H1 (cell line): ENCODE measurements at places on chromosomes 11 and 22. TPM values are rescaled to one million over a fixed set of nuclear protein-coding genes. Genes with fewer than 3 reads are reported as not detected.

- no peak for DNase-seq
- H3K27me3 ChIP-seq, result no peaks in the 10 kb centered on the region
- H3K4me3 ChIP-seq, result no peak overlapping the region
- no peaks in the 10 kb centered on the region for H3K4me1 ChIP-seq
- no peak overlapping the region for H3K27ac ChIP-seq
- no peaks in the 10 kb centered on the region for H3K36me3 ChIP-seq
Measured at GRCh38 chr11:121741761-121742361, 289.1 kb upstream of the SORL1-AS1 start.

GRCh38 chr11:125055107-125055715, 7.9 kb upstream of the SLC37A2 start:
- no peaks in the 10 kb centered on the region for H3K4me1 ChIP-seq
- H3K27ac ChIP-seq, result no peak overlapping the region
- no peak for DNase-seq

DNA sequence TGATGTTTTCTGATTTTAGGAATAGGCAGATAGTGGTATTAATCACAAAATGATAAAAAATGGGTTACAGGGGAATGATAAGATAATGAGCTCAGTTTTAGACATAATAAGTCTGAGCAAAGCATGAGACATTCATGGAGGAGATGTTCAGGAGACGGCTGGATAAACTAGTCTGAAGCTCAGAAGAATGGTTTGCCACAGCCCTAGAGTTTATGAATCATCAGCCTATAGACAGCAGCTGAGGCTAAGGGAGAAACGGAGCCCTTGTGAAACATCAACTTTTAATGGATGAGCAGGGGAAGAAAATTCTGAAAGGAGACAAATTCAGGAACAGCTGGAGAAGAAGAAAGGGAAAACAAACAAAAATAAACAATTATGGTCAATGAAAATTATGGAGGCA, 87.2 kb downstream of the RELT start:
- H3K36me3 ChIP-seq, result no peaks in the 10 kb centered on the region
- DNase-seq, result no peak
- no peak overlapping the region for H3K4me3 ChIP-seq
- no peak overlapping the region for H3K27ac ChIP-seq
- H3K27me3 ChIP-seq, result no peaks in the 10 kb centered on the region
- no peaks in the 10 kb centered on the region for H3K4me1 ChIP-seq

DNA sequence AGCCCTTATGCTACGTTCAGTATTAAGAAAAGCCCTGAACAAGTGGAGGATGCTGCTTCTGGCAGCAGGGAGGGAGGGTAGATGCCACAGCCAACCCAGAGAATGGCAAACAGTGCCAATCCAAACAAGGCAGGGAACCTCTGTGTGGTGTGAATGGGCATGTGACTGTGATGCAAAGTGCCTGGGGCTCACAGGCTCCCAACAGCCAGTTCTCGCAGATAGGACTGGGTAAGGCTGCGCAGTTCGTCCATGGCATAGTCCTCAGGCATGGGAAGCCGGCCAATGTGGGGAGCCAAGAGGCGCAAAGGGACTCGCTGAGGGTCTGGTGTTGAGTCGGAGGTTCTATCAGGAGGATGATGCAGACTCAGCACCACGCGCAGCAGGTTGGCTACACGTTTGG, 4.8 kb upstream of the CHRNA10 start:
- no peak for DNase-seq
- no peak overlapping the region for H3K4me3 ChIP-seq
- H3K4me1 ChIP-seq, result no peaks in the 10 kb centered on the region
- H3K27ac ChIP-seq, result no peak overlapping the region

GRCh38 chr11:70694371-70694770, 296.0 kb downstream of the CTTN start:
- H3K4me1 ChIP-seq, result no peaks in the 10 kb centered on the region
- H3K36me3 ChIP-seq, result no peaks in the 10 kb centered on the region
- H3K27me3 ChIP-seq, result no peaks in the 10 kb centered on the region
- H3K4me3 ChIP-seq, result no peak overlapping the region
- no peak overlapping the region for H3K27ac ChIP-seq

GRCh38 chr11:14949437-14950147, 22.6 kb downstream of the CALCA start:
- no peak overlapping the region for H3K4me3 ChIP-seq
- no peak for DNase-seq
- no peaks in the 10 kb centered on the region for H3K4me1 ChIP-seq
- no peaks in the 10 kb centered on the region for H3K27me3 ChIP-seq
- no peaks in the 10 kb centered on the region for H3K36me3 ChIP-seq

DNA sequence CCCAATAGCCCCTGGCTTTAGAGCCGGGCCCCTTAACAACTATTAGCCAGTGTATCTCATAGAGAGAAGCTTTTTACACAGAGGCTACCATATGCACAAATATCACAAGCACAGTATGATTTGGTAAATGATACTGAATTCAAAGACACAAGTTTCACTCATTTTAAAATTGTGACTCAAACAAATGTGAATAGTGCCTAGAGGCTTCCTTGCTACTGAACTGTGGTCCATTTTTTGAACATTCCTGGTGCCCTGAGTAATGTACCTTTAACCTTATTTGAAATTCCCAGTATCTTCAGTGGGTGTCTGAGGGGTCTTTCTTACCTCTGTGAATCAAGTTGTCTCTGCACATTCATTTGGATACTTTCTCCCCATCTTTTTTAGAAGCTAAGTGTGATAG, 156.2 kb downstream of the MAML2 start:
- no peaks in the 10 kb centered on the region for H3K36me3 ChIP-seq
- peaks cover 3% of the 10 kb centered on the region for H3K4me1 ChIP-seq
- DNase-seq, result no peak

DNA sequence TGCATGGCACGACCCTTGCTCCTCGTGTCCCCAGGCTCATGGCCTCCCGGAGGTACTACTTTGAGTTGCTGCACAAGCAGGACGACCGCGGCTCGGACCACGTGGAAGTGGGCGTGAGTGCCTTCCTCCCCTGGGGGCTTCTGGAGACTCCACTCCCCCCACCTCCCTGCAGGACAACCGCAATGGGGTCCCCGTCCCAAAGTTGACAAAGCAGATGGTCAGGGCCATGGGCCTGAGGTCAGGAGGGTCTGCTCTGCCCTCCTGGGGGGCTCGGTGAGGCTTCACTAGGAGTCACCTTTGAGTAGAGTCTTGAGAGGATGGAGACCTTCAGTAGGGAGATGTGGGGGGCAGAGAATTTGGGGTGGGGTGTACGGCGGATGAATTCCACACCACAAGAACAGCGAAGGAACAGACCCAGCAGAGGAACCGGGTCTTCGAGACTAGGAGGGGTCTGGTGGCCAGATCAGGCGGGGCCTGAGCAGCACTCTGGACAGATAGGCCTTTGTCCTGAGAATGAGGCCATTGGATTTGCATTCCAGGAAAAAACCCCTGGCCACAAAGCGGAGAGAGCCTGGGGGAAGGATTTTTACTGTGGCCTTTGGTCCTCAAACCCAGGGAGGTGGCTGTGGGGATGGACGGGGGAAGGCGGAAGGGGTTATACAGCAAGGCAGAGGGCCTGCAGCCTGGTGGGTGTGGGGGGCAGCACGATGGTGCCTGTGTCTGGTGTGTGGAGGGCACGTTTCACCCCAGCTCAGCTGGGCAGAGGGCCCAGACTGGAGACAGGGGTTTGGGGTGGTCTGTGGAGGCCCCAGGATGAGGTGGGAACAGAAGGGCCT, 4.6 kb downstream of the B4GALNT4 start:
- no peaks in the 10 kb centered on the region for H3K4me1 ChIP-seq
- no peak for DNase-seq
- peaks cover 11% of the 10 kb centered on the region for H3K36me3 ChIP-seq
- no peaks in the 10 kb centered on the region for H3K27me3 ChIP-seq
- no peak overlapping the region for H3K4me3 ChIP-seq

GRCh38 chr22:23289851-23290724, 109.8 kb downstream of the BCR start:
- H3K36me3 ChIP-seq, result peaks cover 66% of the 10 kb centered on the region
- H3K4me1 ChIP-seq, result no peaks in the 10 kb centered on the region
- H3K27ac ChIP-seq, result no peak overlapping the region
- DNase-seq, result peak; percentile 25
- H3K4me3 ChIP-seq, result no peak overlapping the region

DNA sequence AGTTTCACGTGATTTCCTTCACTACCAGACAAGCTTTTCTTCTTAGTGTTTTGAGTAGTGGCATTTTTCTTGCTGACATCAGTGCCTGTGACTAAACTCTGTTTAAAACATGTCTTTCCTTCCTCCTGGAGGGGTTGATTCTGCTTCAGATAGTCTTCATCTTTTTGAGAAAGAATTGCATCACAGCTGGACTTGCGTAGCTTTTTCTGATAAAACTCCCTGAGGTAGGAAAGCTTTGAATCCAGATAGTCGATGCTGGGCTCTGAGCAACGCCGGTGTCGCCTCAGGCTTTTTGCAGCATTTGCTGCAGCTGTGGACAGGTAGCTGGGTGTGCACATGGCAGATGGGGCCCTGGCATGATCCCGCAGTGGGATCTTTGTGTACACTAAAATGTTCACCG, 131.7 kb downstream of the ARHGAP20 start:
- H3K27ac ChIP-seq, result no peak overlapping the region
- H3K27me3 ChIP-seq, result no peaks in the 10 kb centered on the region
- no peaks in the 10 kb centered on the region for H3K4me1 ChIP-seq

- H3K36me3 ChIP-seq, result no peaks in the 10 kb centered on the region
- peak; percentile 87 for DNase-seq
- H3K4me1 ChIP-seq, result peaks cover 3% of the 10 kb centered on the region
- no peak within 1 kb of the TSS for H3K27ac ChIP-seq
- peak within 1 kb of the TSS; percentile 72 for H3K4me3 ChIP-seq
Measured at GRCh38 chr11:85810871-85811611, at the start of gene SYTL2. Gene SYTL2 (minus strand): TSS chr11:85811141. CDS start chr11:85757725, 53,416 bp downstream.

The WT1 gene
- polyA plus RNA-seq, result 0.05 TPM in 1 of 2 replicates, not detected in the other

The SMIM35 gene
- not detected in 2 replicates for polyA plus RNA-seq

The TTC17 gene
- polyA plus RNA-seq, result 61.0 and 80.1 TPM in 2 replicates

The PATE4 gene
- polyA plus RNA-seq, result not detected in 2 replicates
